Fibroblast of skin of abdomen (primary cell): ENCODE measurements at places on chromosomes 16 and 17.

DNA sequence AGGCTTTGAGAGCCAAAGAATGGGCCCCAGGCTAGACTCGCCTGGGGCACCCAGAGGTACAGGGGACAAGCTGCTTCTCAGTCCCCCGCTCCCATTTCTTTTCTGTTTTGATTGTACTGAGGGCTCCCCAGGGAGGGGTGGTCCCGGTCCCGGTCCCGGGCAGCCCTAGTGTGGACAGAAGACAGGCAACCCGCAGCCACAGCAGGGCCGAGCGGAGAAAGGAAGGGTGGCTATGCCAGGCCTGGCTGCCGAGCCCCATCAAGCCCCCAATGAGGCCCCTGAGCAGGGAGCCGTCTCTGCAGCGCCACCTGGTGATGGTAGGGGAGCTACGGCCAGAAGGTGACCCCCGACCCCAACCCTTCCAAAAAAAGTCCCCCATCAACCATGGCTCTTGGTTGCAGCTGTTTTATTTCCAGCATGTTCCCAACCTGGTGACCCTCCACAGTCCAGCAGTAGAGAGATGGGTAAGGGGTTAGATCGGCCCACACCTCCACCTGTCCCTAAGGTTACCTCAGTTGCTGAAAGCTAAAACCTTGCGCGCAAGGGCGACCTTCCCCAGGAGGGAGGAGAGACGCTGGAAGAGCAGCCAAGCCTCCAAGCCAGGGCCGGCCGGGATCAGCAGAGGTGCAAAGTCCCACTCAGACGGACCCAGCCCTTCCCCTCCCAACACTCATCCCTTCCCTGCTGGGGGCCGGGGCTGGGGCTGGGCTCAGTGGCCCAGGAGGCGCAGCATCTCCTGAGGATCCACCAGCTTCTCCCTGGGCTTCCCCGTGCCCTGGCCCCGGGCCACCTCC lies 2.6 kb upstream of the GRIN2C start:
- DNase-seq = peak; percentile 33

DNA sequence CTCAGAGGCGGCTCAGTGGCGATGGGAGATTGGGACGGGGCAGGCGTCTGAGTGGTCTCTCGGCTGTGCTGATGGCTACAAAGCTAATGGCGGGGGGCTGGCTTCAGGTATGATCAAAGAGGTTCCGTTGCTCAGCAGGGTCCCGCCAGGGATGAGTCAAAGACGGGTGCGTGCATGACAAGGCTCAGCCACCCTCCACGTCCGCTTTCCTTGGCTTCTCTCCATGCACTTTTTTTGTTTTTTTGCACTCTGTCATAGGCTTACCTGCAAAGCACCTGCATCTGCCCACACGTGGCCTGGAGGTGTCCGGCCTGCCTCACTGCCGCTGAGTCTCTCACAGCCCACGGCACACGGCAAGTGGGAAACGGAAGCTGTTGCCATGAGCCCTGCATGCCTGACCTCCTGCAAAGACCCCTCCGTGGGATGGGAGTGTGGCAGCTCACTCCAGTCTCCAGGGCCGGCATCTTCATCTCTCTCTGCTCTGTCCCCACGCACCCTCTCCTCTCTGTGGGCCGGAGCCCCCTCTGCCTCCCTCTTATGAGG lies 85.5 kb upstream of the ZNF469 start:
- DNase-seq = no peak

GRCh38 chr16:89687092-89687940 lies 827 bp downstream of the CDK10 start:
- DNase-seq = peak; percentile 29

GRCh38 chr17:10614536-10615155 lies 42.5 kb downstream of the MYH3 start:
- DNase-seq = peak; percentile 78

GRCh38 chr16:82368041-82368440 lies 198.0 kb upstream of the MPHOSPH6 start:
- peak; percentile 10 for DNase-seq

DNA sequence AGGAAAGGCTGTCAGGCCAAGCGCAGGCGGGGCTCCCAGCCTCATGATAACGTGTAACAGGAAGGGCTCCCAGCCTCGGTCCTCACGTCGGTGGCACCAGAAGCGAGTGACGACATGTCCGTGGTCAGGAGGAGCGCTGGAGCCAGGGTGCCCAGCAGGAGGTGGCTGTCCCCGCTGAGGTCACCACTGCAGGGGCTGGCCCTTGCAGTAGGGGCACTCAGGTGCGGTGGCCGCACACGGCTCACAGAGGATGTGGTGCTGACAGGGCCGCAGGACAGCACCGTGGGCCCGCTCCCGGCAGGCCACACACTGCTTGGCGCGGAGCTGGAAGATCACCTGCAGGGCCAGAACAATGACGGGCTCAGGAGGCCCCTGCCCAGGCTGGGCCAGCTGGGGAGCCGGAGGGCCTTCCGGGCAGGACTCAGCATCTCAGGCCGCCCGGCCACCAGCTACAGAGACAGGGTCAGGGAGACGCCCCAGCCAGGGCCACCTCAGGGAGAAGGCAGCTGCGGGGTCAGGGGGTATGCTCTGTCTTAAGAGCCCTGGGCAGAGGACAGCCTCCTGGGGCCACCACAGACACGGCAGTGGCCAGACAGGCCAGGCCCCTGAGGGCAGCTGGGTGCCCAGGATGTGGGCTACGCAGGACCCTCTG lies 14.5 kb downstream of the GNPTG start:
- DNase-seq = no peak

GRCh38 chr16:80285104-80285503 lies 255.7 kb upstream of the DYNLRB2 start:
- DNase-seq = peak; percentile 87

DNA sequence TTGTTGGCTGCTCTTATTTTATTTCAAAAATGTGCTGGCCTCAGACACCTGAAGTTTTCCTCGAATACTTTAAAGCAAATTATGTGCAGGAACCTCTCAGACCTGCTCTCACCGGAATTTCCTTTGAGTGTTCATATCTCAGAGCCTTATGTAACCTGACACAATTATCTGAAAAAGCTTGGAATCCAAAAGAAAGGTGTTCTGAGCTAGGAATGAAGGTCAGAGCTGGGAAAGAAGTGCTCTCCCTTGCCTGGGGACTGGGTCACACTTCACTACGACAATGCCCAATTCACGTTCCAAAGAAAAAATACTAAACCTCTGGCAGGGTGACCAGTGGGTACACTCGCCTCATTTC lies 6.7 kb upstream of the HSD11B2 start:
- DNase-seq = no peak

DNA sequence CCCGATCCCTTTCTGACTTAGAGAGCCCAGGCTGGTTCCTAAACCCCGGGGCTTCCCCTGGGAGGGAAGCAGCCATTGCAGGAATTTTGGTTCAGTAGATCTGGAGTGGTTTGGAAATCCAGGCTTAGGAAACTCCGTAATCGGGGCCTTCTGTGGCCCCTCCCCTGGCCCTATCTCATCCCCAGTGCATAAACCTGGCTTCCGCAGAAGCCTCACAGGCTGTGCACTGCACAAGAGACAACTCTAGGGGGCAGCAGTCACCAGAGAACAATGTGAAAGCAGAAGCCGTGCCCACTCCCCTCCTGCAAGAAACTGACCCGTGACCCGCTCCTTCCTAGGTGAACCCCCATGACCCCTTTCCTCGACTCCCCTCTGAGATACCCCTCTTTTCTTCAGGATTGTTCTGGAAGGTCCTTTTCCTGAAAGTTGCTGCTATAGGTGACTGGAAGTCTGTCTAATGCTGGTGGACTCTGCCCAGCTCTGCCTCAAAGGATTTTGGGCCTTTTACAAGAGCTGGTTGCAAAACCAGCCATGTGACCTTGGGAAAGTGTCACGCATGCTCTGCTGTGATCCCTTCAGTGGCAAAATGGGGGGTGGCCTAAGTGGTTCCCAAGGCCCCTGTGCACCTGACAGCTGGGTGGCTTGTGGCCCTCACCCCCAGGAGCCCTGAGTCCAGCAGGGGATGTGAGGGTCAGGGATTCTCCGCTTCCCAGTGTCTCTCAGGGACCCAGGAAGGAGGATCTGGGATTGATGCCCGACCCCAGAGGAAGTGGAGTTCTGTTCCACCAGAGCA lies 14.4 kb downstream of the GUCY2D start:
- DNase-seq = no peak

GRCh38 chr17:65730711-65731169 lies 169.3 kb upstream of the AXIN2 start:
- DNase-seq = peak; percentile 22

- no peak for DNase-seq
Measured at GRCh38 chr16:62135446-62135845, 99.2 kb upstream of the CDH8 start.

DNA sequence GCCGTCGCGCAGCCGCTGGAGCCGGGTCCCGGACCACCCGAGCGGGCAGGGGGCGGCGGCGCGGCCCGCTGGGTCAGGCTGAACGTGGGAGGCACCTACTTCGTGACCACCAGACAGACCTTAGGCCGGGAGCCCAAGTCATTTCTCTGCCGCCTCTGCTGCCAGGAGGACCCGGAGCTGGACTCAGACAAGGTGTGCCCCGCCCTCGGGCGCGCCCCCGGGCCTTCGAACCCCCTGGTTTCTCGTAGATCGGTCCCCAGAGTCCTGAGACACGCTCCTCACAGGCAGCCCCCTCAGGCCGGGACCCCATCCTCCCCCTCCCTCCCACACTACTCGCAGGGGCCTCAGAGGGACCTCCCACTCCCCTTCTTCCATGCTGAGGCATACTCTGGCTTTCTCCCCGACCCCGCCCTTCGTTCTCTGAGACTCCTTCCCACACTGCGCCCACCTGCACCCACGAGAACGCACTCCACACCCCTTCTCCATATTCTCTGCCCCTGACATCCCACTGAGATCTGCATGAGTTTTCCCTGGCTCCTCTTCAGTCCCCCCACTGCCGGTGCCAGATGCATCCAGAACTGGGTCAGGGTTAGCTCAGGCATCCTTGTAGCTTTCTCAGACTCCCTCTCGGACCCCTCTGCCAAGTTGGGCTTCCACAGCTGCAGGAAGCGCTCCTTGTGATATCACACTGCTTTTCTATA lies 523 bp downstream of the KCTD2 start:
- DNase-seq = no peak

DNA sequence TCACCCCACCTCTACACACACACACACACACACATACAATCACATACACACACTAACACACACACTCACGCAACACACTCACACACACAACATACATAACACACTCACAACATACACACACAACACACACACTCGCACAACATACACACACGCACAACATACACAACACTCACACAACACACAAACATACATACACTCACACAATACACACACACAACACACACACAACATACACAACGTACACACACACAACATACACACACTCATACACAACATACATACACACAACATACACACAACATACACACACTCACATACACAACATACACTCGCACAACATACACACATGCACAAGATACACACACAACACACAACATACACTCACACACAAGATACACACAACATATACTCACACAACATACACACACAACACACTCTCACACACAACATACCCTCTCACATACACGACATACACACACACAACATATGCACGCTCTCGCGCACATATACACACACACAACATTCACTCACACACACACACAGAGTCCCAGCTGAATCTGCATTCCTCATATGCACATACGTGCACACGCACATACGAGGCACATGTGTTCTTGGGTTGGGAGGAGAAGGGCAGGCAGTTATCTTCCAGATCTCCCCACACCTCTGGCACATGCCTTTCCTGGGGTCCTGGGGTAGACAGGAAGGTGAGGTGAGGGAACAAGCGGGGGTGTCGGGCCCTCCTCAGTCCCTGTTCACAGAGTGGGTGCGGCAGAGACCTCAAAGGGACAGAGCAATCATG lies 1.1 kb downstream of the ASGR2 start:
- no peak for DNase-seq

DNA sequence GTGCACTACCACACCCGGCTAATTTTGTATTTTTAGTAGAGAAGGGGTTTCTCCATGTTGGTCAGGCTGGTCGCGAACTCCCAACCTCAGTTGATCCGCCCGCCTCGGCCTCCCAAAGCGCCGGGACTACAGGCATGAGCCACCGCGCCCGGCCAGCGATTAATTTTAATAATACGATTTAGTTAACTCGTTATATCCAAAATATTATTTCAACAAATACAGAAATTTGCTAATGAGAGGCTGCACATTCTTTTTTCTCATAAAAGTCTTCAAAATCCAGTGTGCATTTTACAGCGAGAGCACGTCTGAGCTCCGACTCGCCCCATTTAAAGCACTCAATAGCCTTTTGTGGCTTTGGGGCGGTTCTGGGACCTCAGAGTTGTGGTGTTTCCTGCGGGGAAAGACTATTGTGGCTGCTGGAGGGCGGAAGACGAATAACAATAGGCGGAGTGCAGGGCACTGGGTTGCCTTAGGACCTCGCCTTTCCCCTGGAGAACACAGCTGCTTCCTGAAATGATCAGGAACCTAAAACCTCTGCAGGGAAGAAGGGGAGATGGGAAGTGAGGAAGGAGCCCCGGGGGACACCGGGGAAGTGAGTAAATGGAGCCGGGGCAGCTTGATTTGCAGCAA lies 2.9 kb upstream of the ZSCAN10 start:
- DNase-seq = no peak

GRCh38 chr16:56237451-56237930 lies 46.2 kb downstream of the GNAO1 start:
- DNase-seq = no peak

DNA sequence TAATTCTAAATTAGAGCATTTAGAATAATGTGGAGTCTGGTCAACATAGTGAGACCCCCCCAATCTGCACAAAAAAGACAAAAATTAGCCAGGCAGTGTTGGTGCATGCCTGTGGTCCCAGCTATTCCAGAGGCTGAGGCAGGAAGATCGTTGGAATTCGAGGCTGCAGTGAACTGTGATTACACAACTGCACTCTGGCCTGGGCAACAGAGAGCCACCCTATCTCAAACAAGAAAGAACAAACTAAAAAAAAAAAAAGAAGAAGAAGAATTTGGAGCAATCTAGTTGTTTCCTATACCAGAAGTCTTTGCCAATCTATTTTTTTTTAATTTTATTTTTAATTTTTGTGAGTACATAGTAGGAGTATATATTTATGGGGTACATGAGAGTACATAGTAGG lies 6.0 kb downstream of the CETP start:
- peak; percentile 47 for DNase-seq

DNA sequence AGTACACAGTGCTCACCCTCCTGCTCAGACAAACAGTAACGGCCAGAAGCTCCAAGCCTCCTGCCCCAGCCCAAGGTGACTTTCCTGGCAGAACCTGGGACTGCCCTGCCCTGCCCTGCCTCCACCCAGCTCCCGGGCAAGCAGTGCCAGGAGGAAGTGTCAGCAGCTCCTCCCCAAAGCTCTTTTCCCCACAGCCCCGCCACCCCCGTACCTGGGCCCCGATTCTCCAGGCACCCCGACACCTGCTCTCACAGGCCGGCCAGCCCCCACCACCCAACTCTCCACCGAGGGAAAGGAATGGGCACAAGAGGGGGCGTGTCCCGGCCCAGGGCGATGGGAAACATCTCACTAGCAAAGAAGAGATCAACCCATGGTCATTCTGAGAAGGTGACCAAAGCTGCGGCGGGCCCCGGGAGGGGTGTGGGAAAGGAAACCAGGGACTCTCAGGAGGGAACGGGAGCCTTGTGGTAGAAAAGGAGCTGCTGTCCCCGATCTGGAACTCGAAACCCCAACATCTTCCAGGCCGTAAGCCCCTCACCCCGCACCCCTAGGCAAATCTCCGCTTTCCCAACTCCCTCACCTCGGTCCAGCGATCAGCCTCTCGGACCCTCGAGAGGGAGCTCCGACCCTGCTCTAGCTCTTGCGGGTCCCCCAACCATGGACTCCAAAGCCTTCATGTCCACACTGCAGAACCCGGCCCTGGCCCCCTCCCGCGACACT lies 1.2 kb downstream of the BCAR1 start:
- no peak for DNase-seq
